ENCODE measurements at places on chromosomes 5 and 9.
A peak's percentile ranks its signal among the peaks of the same experiment; 100 is the strongest.

DNA sequence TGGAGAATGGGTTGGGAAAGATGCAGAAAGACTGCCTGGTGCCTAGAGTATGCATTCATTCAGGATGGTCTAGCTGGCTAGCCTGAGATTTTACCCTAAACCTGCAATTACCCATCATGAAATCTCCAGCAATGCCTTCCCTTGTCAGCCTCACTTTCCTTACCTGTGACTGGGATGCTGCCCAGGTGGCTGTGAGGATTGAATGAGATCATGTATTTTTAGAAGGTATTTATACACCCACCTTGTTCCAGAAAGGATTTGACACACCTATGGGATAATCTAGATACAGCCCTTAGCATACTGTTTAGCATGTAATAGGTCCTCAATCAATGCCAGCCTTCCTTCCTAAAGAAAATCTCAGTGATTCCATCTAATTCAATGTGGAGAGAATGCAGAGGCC, 561.4 kb downstream of the CDK5RAP2 start:
- DNase-seq: no peak

- DNase-seq: no peak
Measured at GRCh38 chr5:53557386-53557785, 3.1 kb upstream of the NDUFS4 start.

GRCh38 chr5:135149229-135149955, 115.4 kb upstream of the PITX1 start:
- no peak for DNase-seq

GRCh38 chr5:142235050-142235797, 89.6 kb downstream of the SPRY4 start:
- no peak for DNase-seq

GRCh38 chr9:72154468-72155285, 5.4 kb downstream of the GDA start:
- DNase-seq: no peak

GRCh38 chr5:137282216-137282615, 216.9 kb downstream of the SPOCK1 start:
- DNase-seq: no peak

DNA sequence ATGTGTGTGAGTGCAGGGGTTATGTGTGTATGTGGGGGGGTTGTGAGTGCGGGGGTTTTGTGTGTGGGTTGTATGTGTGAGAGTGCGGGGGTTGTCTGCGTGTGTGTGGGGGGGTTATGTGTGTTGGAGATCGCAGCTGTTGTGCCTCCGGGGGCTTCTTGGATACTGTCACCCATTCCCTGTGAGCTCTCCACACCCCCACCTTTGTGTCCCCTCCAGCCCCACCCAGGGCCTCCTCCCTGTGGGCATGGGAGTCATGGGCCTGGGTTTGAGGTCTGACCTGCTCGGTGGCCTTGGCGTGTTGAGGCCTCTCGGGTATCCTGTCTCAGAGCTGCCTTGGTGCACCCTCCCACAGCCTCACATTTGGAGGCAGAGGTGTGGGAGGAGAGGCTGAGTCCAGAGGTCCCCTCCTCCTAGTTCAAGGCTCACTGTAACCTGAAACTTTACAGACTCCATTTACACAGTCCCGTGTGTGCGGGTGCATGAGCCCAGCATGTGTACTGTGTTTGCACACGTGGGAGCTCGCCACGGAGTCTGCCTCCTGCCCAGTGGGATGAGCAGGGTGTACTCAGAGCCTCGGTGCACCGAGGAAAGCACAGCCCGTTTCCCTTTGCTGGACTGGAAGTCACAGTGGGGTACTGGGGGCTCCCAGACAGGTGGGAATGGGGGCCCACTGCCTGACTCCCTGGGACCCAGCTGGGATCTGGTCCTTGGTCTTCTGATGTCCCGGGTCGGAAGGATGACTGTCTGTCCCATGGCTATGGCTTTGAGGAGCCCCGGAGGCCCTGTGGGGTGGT, 43.4 kb downstream of the RXRA start:
- DNase-seq: no peak

DNA sequence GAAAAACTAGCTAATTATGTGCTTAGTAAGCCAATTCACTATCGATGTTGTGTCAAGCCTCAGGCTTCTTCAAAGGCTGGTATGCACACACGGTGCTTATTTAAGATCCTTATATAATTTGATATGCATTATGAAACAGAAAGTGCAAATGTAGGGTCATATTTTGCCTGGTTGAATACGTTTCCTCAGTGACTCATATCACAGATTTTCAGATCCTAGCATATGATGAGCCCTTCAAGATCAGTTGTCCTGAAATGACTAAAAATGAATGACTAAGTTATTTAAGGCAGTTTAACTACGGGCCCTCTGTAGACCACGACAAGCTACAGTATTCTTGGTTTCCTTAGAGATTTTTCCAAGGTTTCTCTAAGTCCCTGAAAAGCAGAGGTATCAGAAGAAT, 778.3 kb downstream of the PRELID2 start:
- no peak for DNase-seq

- DNase-seq: no peak
Measured at GRCh38 chr9:129102095-129102525, 8.5 kb downstream of the CRAT start.

DNA sequence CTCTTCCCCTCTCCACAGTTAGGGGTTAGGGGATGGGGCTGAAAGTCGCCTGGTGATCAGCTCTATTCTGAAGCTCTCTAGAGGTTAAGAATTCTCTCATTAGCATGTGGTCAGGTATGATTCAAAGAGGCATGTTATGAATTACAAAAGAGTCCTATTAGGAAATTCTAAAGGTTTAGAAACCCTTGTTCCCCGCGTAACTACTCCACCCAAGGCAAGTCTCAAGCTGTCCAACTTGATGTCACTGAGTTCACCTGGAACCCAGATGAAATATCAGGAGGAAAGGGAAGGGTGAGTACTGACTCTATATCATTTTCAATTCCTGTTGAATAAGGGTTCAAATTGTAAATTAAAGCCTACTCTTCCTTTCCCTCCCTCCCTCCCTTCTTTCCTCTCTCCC, 18.1 kb upstream of the RNF145 start:
- no peak for DNase-seq

DNA sequence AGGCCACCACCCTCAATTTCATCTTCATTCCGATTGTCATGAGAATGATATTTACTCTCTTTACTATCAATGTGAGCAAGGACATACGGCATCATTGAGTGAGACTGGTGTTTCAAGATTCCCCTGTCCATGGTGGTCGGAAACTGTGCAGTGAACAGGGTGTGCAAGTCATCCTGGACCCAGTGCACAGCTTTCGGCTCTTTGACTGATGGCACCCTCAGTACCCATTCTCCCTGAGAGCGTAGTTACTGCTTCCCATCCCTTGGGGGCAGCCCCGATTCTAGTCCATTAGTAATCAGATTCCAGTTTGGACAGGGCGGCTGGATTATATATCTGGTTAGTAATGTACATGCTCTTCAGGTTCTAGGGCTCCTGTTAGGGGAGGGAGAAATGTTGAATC, 61.7 kb upstream of the SUB1 start:
- DNase-seq: no peak

DNA sequence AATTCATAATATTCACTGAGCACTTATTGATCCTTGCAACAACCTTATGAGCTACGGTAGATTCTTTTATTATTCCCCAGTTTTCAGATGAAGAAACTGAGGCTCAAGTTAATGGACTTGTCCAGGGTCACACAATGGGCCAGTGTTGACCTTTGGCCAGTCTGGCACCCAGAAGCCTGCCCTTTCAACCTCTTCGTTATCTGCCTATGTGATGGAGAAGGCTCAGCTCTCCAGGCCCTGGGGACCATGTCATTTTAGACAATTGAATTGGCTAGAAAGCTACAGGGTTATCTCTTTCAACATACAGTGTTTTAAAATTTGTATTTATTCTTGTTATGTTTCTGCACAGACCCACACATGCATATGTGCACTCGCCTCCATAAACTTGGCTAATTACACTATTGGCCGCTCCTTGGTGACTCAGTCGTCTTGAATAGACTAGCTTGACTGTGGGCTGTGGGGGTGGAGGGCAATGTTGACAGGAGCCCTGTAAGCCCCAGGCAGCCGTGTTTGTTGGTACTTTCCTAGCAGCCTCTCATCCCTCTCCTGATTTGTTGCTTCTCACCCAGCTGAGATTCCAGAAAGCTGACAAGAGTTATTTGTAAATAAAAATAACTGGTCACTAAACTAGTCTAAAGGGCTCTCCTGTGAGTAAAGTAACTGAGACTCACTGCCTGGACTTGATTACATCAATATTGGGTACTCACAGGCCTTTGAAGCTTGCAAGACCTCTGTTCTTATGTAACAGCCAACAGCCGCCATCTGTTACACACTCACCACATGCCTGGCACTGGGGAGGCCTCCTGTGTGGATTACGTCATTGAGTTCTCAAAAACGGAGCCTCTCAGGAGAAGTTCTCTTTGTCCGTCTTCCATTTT, 8.5 kb upstream of the ANGPTL2 start:
- DNase-seq: peak; percentile 34

DNA sequence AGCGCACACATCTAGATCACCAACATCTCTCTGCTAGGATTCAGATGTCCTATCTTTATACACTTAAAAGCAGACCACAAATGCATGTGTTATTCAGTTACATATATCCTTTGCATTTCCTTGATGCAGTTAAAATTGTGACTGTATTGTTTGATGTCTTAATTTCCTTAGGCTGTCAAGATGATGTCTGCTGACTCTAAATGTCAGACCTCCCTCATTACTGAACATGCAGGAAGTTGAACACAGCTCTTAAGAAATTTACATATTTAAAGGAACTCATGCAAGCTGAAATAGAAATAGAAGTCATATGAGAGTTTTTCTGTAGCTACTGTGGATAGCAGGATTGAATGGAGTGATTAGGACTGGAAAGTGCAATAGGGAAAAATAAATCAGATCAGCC, 336.5 kb upstream of the SEMA6A start:
- DNase-seq: no peak

DNA sequence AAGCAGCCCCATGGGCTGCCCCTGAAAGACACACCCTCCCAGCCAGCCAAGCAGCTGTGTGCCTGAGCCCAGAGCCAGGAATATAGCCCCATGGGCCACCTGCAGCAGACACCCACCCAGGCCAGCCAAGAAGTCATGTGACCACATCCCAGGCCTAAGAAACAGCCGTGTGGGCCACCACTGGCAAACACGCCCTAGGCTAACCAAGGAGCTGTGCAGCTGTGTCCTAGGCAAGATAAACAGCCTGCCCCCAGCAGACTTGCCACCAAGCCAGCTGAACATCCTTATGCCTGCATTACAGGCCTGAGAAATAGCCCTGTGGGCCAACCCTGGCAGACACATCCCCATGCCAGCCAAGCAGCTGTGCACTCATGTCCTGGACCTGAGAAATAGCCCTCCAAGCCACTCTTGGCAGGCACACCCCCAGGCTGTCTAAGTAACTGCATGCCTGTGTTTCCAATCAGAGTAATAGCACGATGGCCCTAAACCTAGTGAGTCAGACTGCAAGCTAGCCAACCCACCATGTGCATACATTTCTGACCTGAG, 143.0 kb downstream of the ADAMTS6 start:
- no peak for DNase-seq

DNA sequence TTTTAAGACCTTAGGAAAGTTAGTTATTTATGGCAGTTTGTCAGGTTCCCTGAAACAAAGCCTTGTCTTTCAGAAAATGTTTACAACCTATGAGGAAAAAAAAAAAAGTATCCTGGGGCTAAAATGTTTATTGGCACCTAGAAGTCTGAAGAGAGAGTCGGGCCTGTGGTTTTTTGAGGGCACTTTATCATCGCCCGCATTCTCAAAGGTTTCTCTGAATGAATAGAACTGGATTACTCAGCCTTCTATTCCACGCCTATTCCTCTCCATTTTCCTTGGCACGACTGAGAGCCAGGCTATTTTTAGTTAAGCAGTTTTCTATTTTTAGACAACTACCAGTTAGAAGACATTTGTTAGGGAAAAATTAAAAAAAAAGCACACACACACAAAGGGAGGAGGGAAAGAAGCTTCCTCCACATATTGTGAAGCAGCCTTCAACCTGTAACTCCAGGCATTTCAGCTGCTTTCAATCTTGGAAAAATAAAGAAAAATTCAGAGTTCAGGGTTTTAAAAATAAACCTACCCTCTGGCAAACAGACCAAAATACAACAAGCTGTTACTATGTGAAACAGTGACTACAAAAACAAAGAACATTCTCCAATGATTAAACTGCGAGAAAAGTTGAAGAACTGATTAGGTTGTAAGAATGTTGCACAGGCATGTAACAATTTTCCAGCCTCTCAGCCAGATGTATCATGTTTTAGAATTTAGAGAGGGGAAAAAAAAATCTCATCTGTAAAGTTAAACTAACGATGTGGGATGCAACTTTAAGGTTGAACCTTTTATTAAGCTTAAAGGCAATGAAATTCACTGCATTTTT, 97.0 kb downstream of the MEF2C start:
- DNase-seq: peak; percentile 15

GRCh38 chr9:112817860-112818203, 67.3 kb downstream of the SNX30 start:
- DNase-seq: no peak

DNA sequence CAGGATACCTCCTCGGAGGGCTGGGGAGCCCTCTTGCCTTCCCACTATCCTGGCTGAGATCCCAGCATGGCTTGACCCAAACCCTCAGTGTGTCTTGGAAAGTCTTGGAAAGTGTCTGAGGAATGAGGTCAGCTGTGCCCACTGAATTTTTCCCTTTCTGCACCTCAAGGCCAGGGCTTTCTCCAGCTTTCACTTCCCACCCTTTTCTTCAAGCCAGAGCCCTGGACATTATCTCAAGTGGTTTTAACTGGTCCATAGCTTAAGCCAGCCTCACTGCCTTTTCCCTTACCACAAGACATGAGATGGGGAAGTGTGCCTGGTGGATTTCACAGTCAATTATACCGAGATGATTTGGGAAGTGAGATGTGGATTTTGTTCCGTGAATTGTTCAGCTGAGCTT, 35.7 kb upstream of the LHX2 start:
- no peak for DNase-seq

GRCh38 chr9:129834489-129835127, 467 bp downstream of the C9orf78 start:
- DNase-seq: no peak

DNA sequence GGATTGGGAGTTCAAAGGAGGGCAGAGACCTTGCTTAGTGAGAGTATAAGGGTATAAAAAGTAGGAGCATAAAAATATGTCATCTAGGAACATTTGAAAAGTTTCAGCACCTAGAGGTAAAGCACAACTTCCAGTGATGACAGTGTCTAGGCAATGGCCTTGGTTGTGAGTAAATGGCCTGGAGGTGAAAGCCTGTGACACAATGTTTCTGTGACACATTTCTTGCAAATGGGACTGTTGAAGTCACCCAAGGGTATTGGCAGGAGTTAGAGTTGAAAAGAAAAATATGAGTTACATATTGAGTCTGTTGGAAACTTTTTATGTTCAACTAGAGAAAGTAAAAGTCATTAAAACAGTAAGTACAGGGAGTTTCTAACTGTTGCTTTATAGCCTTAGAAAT, 14.8 kb downstream of the C5orf47 start:
- no peak for DNase-seq

- no peak for DNase-seq
Measured at GRCh38 chr5:42555010-42555409, 131.8 kb downstream of the GHR start.

DNA sequence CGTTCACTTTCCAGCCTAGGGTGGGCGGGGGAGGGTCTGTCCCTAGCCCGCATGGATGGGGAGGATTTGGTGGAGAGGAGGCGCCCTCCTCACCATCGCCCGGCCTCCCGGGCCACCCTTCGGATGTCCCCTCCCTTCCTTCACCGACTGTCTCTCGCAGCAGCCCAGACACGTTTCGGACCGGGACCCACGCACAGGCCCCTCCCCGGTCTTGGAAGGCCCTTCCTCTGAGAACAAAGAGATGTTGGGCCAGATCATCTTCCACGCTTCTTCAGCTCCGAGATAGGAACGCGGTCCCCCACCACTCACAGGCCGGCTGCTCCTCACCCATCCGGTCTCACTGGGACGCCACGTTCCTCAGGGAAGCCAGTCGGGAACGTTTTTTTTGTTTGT, 640 bp upstream of the DPM2 start:
- DNase-seq: no peak
